Hippocampal formation (tissue), 2 donors: ENCODE measurements at places on chromosomes 1 and 21.

DNA sequence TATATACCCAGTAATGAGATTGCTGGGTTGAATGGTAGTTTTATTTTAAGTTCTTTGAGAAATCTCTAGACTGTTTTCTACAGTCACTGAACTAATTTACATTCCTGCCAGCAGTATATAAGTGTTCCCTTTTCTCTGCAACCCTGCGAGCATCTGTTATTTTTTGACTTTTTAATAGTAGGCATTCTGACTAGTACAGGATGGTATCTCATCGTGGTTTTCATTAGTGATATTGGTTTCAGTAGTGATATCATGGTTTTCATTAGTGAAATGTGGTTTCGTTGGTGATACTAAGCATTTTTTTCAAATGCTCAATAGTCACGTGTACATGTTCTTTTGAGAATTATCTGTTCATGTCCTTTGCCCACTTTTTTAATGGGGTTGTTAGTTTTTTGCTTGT lies 316.8 kb downstream of the PTBP2 start:
- DNase-seq = no peak

- DNase-seq = no peak
Measured at GRCh38 chr1:24022581-24023361, 42.6 kb upstream of the SRSF10 start.

DNA sequence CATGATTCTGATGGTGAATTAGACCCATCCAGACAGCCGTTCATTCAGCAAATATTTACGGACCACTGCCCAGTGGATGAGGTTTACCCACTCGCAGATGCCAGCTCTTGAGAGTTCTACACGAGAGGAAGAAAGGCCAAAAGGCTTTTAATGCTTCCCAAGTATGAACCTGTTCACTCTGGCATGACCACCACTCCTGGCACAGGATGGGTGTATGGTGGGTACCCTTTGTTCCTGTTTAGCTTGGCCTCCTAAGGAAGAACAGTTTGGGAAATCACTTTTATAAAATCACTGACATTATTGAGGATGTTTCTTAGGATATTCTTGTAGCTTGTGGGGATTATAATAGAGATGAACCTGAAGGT lies 67.2 kb downstream of the HMGB4 start:
- no peak for DNase-seq

GRCh38 chr1:231201375-231201978 lies 39.5 kb upstream of the GNPAT start:
- DNase-seq = no peak

DNA sequence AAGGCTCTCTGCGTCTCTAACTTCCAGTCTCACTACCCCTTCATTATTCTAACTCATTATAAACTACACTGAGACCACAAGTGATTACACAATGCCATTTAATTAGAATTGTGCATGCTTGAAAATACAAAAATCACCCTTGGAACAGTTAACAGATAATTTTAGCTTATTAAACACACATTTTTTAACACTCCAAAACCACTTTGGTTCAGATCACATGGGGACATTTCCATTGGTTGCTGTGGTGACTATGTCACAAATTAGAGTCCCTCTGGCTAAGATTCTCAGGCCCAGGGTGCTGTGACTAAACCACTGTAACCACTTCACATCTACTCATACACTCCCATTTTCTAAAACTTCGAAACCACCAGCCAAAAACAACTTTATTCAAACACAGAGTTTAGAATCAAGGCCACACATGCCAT lies 43.0 kb downstream of the JAK1 start:
- DNase-seq = no peak

- DNase-seq = no peak
Measured at GRCh38 chr21:28280611-28281010, 712.1 kb downstream of the LTN1 start.

- no peak for DNase-seq
Measured at GRCh38 chr1:109749221-109749620, 8.4 kb upstream of the GSTM3 start.

DNA sequence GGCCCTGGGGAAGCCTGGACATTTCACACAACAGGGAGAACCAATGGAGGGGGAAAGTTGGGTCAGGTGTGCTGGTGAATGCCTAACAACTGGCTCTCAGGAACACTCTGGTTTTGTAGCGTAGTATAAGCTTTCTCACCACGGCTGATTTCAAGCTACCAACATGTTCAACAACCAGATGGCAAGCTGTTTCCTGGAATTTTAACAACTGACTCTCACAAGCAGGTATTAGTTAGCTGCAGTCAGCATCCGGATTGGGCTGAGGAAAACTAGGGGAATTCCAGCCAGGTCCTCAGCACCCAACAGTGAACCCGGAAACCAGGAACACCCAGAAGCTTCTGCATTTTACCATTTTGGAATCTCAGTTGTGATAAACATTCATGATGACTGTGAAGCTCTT lies 162.3 kb upstream of the CAMK1G start:
- DNase-seq = no peak

- DNase-seq = no peak
Measured at GRCh38 chr1:227759341-227760300, 24.4 kb downstream of the SNAP47 start.

DNA sequence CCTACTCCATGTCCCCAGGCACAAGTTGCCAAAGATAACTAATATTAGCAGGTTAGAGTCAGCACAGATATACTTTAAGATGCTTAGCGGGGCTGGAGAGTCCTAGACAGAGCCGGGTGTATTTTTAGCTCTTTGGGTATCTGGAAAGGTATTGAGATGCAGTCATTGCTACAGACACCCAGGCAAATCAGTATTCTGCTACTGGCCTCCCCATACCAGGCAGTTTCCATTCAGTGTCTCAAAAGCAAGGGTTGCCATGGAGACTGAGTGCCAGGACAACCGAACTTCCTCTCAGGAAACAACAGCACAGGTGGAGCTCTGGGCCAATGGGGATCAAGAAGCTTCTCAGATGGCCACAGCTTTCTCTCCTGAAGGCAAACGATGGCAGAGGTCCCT lies 45.3 kb downstream of the KCNC4 start:
- DNase-seq = no peak

- DNase-seq = no peak
Measured at GRCh38 chr1:6102532-6102845, 56.8 kb downstream of the KCNAB2 start.

GRCh38 chr1:160739098-160739511 lies at the start of gene SLAMF7:
Gene SLAMF7 (plus strand): TSS chr1:160739247. CDS start chr1:160739302, 55 bp downstream.
- no peak for DNase-seq

GRCh38 chr1:176178316-176178715 lies 28.8 kb downstream of the COP1 start:
- DNase-seq = no peak

DNA sequence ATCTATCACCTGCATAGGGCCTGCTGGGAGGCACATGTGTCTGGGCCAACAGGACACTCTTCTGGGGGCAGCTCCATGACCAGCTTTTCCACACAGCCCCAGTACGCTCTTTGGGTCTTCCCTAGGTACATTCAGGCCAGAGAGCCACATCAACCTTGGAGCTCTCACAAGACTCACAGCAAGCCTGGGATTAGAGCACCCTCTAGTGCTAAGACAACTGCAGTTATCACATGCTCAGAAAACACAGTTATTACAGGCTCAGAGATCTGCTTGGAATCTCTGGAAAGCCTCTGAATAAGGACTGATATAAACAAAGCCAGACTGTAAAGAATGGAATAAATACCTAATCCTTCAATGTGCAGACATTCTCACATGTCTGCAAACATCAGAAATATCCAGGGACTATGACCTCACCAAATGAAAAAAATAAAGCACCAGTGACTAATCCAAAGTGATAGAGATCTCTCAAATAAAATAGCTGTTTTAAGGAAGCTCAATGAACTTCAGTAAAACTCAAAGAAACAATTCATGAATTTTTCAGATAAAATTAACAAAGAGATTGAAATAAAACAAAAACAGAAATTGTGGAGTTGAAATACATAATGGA lies 563.9 kb upstream of the NR5A2 start:
- no peak for DNase-seq

GRCh38 chr1:197771386-197771785 lies 3.9 kb downstream of the DENND1B start:
- no peak for DNase-seq

GRCh38 chr21:15291621-15292266 lies 226.9 kb upstream of the NRIP1 start:
- no peak for DNase-seq

DNA sequence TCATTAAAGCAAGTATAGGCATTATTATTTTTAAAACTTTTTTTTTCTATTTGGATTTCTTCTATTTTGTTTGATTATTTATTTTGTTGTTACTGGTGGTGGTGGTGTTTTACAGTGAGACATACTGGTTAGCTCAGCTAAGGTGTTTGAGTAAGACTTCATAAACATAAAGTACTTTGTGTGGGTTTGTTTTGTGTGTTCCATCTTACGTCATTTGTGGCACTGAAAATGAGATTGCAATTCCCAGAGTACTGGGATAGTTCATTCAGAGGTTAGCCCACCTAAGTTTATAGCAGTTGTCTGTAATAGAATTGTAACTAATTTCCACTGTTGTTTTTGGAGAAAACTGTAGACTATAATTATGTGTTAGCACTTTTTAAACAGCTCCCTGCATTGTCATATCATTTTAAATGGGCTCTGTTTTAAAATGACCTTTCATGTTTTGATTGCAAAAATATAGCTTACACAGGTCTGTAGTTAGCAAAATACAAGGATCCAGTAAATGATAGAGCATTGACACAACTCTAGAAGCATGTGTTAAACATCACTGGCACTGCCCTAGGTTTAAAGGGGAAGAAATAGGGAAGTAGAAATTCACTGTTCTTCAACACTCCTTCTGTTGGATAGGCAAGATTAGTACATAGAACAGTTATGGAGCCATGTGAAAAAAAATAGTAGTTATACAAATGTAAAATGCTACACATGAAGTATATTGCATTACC lies 171.7 kb downstream of the NFIA start:
- no peak for DNase-seq

DNA sequence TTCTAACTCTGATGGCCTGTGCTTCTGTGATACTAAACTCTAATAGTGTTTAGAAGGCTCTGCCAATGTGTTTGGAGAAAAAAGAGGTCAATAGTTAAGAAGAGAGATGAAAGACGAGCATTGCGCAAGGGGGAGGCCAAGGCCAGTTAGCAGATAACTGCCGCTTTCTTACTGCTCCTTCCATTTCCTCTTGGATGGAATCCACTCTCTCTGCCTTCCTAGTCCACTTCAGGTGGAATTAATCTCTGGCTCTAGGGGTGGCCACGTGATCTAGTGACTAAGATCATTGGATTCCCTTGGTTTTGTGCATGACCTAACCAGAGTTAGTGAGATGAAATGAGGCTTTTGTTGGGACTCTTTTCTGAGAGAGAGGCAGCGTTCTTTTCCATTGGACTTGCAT lies 148.3 kb downstream of the ACTL8 start:
- DNase-seq = no peak

GRCh38 chr1:63603810-63604209 lies 10.6 kb downstream of the PGM1 start:
- no peak for DNase-seq

DNA sequence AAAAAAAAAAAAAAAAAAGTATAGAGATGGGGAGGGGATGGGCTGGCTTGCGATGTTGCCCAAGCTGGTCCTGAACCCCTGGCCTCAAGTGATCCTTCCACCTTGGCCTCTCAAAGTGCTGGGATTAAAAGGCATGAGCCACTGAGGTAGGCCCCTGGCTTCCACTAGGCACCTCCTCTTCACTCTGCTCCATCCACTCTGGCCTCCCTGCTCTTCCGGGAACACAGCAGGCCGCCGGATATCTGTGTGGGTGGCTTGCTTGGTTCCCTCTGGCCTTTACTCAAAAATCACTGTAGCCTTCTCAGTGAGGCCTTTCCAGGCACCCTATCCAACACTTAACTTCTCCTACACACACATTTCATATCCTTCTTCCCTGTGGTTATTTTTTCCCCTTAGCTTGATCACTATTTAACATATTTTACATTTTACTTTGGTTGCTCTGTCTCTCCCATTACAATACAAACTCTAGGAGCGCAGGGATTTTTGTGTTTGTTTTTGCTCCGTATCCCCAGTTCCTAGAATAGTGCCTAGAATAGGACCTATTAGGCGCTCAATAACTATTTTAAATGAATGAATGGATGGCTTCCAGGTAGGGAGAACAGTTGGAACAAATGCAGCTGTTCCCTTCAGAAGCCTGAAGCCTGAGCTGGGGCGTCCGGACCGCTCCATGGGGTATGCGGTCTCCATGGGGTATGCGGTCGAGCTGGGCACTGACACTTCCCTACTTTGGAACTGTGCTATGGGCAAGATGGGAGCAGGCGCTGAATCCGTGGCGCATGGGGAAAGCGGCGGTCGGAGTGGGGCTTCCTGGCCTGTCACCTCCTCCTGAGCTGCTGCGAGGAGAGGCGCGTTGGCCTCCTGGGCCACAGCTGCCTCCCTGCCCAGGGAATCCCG lies 46.7 kb downstream of the H3-3A start:
- DNase-seq = no peak

DNA sequence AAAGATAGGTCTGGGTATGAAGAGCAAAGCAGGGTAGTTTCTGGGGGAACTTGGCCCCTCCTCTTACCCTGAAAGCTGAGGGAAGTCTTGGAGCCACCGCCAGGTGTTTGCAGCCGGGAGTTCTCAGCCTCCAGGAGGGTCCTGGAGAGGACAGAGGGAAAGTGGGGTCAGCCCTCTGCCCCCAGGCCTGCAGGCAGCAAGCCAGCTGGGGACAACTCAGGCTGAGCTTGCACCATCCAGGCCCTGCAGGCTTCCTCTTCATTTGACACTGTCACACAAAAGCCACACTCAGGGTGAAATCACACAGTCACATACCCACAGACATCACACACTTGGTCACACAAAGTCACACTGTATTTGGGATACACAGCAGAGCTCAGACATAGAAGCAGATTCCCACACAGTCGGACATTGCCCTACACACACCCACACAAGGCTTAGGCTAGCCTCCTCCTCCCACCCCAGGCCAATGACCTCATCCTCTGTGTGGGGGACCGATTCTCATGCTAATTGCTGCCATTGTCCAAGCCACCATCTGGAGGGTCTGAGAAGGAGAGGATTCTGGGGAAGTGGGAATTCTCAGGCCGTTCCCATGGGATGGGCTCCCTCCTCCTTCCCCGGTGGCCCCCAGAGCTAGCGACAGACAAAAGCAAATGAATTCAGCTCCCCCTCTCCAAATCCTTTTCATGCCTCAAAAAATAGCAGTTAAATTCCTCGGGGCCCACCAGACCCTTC lies 3.7 kb downstream of the NES start:
- peak; percentile 53 for DNase-seq

DNA sequence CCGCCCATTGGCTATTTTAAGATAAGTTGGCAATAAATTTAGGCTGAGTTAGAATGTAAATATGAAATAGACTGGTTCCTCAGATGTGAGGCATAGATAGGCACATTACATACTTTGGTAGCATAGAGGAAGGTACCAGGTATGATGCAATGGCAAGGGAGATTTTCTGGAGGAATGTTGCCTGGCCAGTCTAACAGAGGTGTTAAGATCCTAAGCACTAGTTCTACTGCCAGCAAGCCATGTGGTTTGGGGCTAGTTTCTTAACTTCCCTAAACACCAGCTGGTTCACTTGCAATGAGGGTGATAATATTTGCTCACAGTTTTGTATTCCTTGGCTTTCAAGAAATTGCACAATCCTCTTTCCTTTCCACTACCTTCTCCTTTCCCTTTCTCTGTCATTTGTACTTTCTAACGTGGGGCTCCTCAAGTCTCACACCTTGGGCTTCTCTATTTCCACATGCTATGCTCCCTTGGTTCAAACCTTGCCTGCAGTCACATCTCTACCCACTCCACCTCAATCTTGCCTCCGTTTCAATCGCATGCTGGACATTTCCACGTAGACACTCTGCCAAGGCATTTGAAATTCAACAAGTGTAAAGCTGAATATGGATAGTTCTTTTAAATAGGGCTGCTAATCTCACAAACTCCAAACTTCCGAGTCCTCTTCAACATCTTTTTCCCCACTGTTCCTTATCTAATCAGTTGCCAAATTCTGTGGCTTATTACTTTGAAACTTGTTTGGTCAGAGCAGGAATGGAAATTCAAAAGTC lies 4.7 kb upstream of the CD55 start:
- DNase-seq = no peak
